ENCODE measurements at places on chromosomes 7 and 10.

- DNase-seq = no peak
Observed at GRCh38 chr7:123757095-123757494, 8.3 kb upstream of the WASL start.

GRCh38 chr7:158849768-158850544 is 6.4 kb upstream of the DYNC2I1 start:
- DNase-seq = peak; percentile 32

DNA sequence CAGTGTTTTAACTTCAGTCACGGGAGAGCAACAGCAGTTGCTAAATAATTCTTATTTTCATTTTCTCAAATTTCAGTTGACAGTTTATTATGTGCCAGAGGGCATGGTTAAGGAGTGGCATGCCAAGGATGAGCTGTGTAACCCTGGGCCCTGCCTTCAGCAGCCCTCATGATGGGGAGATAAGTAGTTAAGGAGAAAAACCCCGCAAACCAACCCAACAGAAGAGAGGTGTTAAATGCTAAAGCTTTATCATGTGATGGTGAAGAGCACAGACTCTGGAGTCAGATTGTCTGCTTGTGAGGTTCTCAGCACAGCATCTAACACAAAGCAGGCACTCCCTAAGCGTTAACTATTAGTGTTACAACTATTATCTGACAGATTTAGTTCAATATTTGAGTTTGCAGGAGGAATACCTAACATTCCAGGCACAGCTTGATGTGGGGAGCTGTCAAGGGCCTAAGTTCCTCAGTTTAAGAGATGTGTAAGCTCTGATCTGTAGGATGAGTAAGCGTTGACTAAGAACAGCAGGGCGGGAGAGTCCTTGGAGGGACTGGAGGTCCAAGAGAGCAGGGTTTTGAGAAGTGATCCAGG is 29.6 kb downstream of the STAM start:
- no peak for DNase-seq

DNA sequence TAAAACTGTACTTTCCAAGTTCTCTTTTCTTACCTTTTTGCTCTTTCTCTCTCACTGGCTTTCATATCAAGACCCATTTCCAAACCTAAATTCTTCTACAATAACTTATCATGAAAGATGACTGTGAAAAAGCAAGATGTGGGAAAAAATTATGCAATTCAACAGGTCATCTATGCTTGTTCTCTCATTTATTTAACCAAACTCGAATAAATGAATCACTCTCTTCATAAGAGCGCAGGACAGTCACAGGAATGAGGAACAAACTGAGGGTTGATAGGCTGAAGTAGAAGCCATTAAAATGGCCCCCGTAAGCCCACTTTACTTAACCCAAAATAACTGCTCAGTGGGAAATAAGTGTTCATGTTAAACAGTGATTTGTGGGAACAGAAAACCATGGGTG is 1289.7 kb upstream of the SORCS1 start:
- DNase-seq = no peak

DNA sequence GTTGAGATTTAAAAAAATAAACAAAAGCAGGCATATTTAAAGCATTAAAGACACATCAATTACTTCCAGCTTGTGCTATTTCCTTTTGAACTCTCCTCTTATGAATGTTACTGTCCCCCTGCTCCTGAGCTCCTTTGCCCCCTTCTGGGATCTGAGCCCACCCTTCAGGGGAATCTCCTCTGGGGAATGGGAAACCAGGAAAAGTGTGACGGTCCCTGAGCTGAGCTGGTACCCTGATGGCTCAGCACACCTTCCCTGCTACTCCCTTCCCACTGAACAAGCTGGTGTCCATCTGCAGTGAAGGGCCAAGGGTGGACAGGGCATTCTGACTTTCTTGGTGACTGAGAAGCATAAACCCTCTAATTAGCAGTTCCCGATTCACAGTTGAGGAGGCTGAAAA is 356.3 kb downstream of the PTEN start:
- DNase-seq = no peak

DNA sequence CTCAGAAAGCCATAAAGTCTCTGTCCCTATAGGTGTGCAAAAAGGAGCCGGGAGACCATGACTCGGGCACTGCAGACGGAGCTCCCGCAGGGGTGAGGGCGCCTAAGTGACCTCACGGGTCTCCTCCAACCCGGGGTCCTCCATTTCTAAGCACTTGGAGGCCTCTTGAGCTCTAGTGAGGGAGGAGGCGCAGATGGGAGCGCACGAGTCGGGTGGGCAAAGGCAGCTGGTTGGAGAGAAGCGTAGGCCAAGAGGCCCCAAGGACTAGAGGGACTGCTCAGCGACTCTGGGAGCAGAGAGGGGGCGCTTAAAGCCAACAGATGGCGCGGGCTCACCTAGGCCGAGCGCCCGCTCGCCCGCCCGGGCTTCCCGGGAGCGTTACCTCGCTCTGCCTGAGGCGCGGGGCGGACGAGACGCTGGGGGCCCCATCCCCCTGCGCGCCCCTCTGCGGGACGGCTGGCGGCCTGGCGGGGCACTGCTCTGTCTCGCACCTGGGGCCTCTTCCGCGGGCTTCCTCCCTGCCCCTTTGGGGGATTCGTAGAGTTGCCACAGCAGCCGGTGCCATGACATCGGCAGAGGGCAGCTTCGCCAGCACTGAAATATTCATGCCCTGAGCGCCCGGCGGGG is 523 bp upstream of the CDH23 start:
- DNase-seq = no peak

DNA sequence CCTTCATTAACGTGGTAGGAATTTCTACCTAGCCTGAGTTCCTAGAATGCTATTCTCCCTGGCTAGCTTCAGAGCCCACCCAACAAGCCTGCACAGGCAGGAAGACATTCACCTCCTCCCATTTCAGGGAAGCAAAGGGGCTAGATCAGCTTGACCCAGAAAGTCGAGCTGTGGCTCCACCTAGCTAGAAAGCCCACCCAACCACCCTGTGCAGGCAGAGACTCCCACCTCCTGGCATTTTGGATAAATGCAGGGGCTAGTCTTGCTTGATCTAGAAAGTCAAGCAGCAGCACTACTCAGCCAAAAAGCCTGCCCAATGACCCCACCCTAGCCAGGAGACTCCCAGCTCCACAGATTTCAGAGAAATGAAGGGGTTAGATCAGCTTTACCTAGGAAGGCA is 479.5 kb downstream of the SDK1 start:
- DNase-seq = no peak

DNA sequence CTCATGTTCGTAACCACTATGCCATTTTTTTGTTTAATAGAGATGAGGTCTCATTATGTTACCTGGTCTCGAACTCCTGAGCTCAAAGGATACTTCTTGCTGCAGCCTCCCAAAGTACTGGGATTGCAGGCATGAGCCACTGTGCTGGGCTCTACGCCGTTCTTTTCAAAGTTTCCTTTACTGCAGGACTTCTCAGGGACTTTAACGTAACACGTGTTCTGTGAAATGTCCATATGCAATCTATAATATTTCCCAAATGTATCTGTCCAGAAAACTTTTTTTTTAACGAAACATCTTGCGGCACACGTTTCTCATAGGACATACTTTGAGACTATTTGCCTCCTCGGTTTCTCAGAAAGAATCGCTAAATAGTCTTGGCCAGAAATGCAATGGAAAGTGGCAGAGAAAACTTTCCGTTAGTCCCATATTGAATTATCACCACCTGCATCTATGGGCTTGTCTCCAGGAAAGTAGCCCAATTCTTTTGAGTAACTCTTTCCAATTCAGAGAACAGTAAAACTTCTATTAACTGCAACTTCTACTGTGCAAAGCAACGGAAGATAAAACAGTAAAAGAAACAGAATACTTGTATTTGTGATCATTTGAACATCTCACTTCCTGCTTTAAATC is 96.3 kb downstream of the ELMO1 start:
- DNase-seq = no peak

GRCh38 chr7:142158736-142159496 is 47.4 kb downstream of the MGAM2 start:
- peak; percentile 61 for DNase-seq

- no peak for DNase-seq
Observed at GRCh38 chr10:14330388-14331061, at the start of gene FRMD4A. Gene FRMD4A (minus strand): TSS chr10:14330924.

DNA sequence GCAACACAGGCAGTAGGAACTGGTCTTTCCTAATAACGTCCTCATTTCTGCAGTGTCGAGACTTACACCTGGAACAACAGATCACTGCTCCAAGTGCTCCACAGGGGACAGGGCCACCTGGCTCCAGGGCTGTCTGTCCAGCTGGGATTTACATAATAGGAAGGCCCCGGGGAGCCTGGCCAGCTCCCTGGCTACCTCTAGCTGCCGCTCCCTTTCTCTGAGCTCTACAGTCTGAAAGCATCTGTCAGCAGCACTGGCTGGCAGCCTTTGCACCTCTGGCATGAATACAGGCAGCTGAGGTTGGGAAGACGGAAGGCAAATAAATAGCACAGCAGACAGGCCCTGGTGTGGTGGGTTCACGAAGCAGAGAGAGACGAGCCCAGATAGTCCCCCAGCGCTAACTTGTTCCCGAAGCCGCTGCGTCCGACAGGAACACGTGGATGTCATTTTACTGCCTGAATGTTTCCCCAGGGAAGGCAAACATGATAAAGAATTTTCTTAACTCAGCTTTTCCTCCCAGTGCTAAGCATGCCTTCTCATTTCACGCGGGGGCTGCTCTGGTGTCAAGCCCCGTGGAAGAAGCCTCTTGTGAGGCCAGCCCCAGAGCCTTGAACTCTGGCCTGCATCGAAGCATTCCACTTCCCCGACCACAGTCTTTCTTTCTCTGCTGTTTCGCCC is 105.4 kb downstream of the ITIH5 start:
- DNase-seq = no peak
